ENCODE measurements at places on chromosomes 2 and 18.

DNA sequence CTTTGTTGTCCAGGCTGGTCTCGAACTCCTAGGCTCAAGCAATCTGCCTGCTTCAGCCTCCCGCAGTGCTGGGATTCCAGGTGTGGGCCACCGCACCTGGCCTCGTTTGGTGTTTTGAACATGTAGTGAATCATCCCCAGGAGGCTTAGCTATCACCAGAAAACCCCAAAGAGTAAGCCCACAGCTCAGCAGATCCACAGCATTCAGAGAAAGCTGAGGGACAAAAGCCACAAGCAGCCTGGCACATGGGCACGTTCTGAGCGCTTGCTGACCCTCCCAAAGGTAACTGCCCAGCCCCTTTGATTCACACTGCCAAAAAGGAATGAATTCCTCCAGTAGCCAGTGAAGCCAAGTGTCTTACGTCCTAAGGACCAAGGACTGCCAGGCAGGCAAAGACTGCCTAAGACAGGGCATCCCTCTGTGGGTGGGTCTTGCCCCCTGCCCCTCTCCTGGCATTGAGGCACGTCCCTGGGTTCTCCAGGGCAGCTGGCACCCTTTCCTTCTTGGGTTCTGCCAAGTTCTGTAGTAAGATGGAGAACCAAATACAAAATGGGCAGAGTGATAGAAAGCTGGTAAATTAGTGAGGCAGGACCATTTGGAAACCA, 31.7 kb downstream of the MBP start:
- no peak for DNase-seq

DNA sequence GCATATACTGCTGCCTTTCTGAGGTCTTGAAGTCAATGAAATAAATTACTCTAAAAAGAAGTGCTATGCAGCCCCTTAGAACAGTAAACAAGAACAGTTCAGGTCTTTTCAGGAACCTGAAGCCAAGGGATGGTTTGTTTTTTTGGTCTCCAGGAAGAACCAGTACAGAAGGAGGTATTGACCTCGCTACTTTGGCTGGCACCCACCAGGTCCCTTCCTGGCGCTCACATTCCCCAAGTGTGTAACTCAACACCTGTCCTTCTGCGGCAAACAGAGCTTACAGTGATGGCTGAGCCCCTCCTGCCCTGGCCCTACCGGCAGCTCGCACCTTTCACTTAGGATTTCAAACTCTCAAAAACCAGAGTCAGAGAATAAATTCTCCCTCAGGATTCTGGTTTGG, 51.9 kb downstream of the SETBP1 start:
- no peak for DNase-seq

- DNase-seq, result no peak
Observed at GRCh38 chr2:1585635-1586034, 158.7 kb downstream of the PXDN start.

GRCh38 chr18:41706301-41706700, 248.7 kb upstream of the PIK3C3 start:
- DNase-seq, result no peak

GRCh38 chr2:20145497-20146193, 79.3 kb downstream of the SDC1 start:
- no peak for DNase-seq

DNA sequence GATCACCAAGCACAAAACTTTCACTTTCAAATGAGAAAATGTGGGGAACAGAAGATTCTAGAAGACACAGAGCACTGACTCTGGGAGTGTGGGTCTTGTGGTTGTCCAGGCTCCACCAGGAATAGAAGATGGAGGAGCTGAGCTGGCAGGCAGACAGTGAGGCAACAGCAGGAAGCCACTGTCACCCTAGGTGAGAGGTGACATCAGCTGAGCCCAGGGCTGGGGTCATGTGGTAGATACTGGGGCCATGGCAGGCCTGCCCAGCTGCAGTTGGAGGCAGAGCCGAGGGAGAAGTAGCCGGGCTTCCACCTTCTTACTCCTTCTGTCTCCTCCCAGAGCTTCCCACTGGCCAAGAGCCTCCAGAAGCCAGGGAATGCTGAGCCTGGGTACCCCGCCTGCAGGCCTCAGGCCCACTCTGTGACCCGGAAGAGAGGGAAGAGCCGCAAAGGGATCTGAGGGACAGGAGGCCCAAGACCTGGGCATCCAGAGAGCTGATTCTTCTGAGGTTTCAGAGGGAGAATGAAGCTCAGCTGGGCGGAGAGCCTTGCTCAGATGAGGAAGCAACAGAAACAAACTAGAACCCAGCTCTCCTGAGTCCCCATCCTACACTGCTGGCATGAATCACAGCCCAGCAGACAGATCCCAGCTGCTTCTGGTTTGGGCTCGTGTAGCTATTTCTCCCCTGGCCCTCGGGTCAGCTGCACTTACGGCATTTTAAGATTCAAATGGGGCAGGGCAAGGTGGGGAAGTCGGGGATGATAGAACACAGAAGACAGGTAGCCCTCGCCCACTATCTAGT, 39.8 kb upstream of the ASAP2 start:
- DNase-seq, result no peak

DNA sequence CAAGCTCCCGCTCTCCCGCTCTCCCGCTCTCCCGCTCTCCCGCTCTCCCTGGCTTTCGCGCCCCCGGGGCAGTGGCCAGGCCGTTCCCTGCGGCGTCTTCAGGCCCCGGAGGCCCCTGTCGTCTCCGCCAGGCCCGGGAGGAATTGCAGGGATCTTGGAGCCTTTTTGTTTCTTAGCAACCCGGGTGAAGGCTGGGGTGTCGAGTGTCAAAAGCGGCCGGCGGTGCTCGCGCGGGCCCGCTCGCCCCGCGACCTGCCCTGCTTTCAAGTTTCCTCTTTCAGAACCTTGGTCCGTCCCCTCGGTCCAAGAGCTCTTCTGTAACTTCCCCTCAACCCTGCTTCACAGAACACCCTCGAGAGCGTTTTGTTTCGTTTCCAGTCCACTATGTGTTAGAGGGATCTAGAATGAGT, 1.4 kb downstream of the RNF138 start:
- peak; percentile 79 for DNase-seq

DNA sequence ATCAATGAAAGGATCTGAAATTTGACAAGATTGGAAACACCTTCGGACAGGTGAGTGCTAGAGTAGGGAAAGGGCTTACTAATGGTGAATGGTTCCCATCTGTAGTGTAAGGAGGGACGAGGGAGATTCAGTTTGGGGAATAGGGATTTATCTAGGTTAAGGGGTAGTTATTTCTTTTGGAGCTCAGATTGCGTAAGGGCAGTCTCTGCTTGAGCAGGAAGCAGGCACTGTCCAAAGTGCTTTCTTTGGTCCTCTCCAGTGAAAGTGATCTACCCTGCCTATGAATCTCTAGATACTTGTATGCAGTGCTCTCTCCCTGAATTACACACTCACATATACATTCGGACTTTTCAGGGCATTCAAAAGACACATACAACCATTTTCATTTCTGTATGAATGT, 272.9 kb upstream of the FIGN start:
- DNase-seq, result no peak

- DNase-seq, result no peak
Observed at GRCh38 chr18:45666006-45666405, 50.7 kb downstream of the SLC14A2 start.

- no peak for DNase-seq
Observed at GRCh38 chr18:6878556-6879297, 149.2 kb downstream of the ARHGAP28 start.

- DNase-seq, result no peak
Observed at GRCh38 chr18:50751490-50751889, 68.3 kb downstream of the MRO start.

GRCh38 chr18:38648179-38648578, 1082.6 kb upstream of the CELF4 start:
- DNase-seq, result no peak

Measured in NAMALWA (cell line).